ENCODE measurements at places on chromosomes 5 and 9. TPM values are rescaled to one million over a fixed set of nuclear protein-coding genes. Genes with fewer than 3 reads are reported as not detected.
A peak's percentile ranks its signal among the peaks of the same experiment; 100 is the strongest.

GRCh38 chr9:76646249-76646648 is 118.0 kb upstream of the PCA3 start:
- DNase-seq = peak; percentile 62

GRCh38 chr9:90942555-90942954 is 140.9 kb downstream of the SYK start:
- DNase-seq = peak; percentile 74

GSN gene
- total RNA-seq = 628 TPM

- DNase-seq = no peak
Measured at GRCh38 chr9:14958989-14959388, 48.8 kb upstream of the FREM1 start.

- DNase-seq = peak; percentile 10
Measured at GRCh38 chr9:18362901-18363685, 110.9 kb upstream of the ADAMTSL1 start.

Data from transverse colon (tissue), 4 donors.